ENCODE measurements at places on chromosomes 13 and 19. TPM values are rescaled to one million over a fixed set of nuclear protein-coding genes. Genes with fewer than 3 reads are reported as not detected.

DNA sequence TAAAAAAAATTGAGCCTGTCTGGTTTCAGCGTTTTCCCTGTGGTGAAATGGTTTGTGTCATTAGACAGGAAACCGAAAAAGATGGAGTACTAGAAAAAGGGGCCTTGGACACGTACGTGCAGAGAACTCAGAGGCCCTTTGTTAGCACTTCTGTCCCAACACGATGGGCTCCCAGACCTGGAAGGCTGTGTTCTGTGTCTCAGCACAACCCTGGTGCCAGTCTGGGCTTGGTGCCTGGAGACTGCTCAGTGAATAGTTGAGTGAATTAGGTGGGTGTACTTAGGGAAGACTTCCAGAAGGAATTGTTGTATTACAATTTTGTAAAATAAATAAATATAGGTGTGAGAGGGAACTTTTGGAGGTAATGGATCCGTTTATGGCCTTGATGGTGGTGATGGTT is 8.7 kb downstream of the ZNF71 start:
- peaks cover 58% of the 10 kb centered on the region for H3K36me3 ChIP-seq
- no peaks in the 10 kb centered on the region for H3K4me1 ChIP-seq
- H3K27ac ChIP-seq = no peak overlapping the region

GRCh38 chr13:43924549-43925245 is 45.0 kb downstream of the LACC1 start:
- H3K27me3 ChIP-seq = peaks cover 15% of the 10 kb centered on the region
- no peak overlapping the region for H3K27ac ChIP-seq
- H3K4me1 ChIP-seq = no peaks in the 10 kb centered on the region
- H3K4me3 ChIP-seq = no peak overlapping the region

GRCh38 chr13:107035186-107035585 is 467.2 kb upstream of the ARGLU1 start:
- no peak overlapping the region for H3K27ac ChIP-seq
- no peaks in the 10 kb centered on the region for H3K27me3 ChIP-seq
- H3K36me3 ChIP-seq = no peaks in the 10 kb centered on the region
- DNase-seq = no peak

GRCh38 chr19:47723581-47723940 is 10.3 kb downstream of the EHD2 start:
- peaks cover 3% of the 10 kb centered on the region for H3K27me3 ChIP-seq
- H3K36me3 ChIP-seq = no peaks in the 10 kb centered on the region
- no peak overlapping the region for H3K27ac ChIP-seq
- peaks cover 4% of the 10 kb centered on the region for H3K4me1 ChIP-seq
- DNase-seq = no peak

DNA sequence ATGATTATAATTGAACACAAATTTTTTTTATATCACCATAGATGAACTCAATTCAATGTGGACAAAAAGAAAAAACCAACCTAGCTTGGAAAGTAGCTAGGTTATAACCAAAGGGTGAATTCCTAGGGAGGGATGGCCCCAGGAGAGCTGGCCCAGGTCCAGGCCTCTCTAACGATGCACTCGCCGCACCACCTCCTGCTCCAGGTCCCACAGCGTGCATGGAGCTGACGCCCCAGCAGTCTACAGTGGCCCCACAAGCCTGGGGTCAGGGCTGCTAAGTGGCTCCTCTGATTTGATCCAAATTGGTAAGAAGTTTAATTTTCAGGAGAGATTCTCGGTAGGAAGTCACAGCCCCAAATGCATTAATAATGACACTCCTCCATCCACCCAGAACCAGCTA is 48.8 kb downstream of the TSHZ3 start:
- H3K4me1 ChIP-seq = no peaks in the 10 kb centered on the region
- H3K27ac ChIP-seq = no peak overlapping the region
- peaks cover 4% of the 10 kb centered on the region for H3K27me3 ChIP-seq
- DNase-seq = no peak

GNG7 gene
- total RNA-seq = 1.2 TPM

- peaks cover 12% of the 10 kb centered on the region for H3K4me1 ChIP-seq
- no peak for DNase-seq
- H3K4me3 ChIP-seq = no peak overlapping the region
- H3K36me3 ChIP-seq = peaks cover 19% of the 10 kb centered on the region
- no peak overlapping the region for H3K27ac ChIP-seq
Measured at GRCh38 chr19:3684817-3685410, 15.4 kb downstream of the PIP5K1C start.

- H3K4me1 ChIP-seq = no peaks in the 10 kb centered on the region
- no peak overlapping the region for H3K4me3 ChIP-seq
- no peak overlapping the region for H3K27ac ChIP-seq
- no peaks in the 10 kb centered on the region for H3K36me3 ChIP-seq
Measured at GRCh38 chr13:35485424-35485823, 8.9 kb upstream of the MAB21L1 start.

- no peaks in the 10 kb centered on the region for H3K27me3 ChIP-seq
- no peak for DNase-seq
- H3K4me3 ChIP-seq = no peak within 1 kb of the TSS
- no peaks in the 10 kb centered on the region for H3K4me1 ChIP-seq
Measured at GRCh38 chr19:5913739-5914357, at the start of gene CAPS. CAPS (plus strand) TSS chr19:5914254; CDS start chr19:5914407, 153 bp downstream.

ZNF723 gene
- total RNA-seq = not detected

DNA sequence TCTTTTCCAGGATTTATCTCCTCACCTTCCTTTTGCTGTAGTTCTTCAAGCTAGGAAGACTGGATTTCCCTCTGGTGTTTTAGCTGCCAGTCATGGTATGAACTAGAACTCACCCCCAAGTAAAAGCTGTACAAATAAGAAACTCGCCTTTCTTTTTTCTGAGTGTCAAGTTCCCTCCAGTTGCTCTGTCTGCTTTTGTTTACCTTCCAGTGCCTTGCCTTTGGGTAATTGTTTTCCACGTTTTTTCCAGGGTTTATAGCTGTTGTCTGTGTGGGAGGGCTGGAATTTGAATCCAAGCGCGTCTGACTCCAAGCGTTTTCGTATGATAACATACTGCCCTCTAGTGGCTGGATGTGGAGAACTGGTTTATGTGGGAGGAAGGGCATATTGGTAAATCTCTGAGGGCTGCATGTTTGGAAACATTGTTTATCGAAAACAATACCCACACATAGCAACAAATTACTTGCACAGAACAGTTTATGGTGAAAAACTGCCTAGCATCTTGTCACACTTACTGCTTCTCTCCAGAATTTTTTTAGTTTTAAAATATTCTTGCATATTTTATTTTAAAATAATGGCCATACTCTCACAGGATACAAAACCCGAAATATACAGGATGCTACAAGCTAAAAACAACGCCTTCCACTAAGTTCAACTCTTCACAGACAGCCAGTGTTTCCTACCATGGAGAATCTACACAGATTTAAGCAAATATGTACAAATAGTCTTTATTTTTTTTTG is 19.2 kb downstream of the RCN3 start:
- H3K36me3 ChIP-seq = peaks cover 2% of the 10 kb centered on the region
- DNase-seq = no peak

ZNF98 gene
- total RNA-seq = not detected

DNA sequence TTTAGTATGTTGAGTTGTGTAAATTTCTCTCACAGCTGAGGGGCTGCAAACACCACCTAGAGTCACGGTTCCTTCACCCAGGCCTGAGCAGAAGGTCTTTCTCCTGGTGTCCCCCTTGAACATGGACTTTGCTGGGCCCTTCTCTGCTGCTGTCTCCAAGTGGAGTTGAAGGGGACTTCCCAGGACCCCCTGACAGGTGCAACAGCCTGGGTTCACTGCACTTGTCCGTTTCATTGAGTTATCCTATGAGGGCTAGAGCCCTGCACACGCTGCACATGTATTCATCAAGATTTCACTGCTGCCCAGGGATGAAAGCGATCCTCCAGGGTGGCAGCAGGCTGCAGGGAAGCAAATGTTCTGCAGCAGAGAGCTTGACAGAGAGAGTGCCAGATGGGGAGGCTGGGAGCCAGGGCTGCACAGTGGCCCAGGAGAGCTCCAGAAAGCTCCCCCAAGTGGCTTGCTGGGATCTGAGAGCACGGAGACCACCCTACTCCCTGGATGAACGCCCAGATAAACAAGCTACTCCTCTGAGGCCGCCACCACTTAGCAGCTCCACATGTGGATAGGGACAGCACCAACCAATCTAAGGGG is 10.3 kb downstream of the TMEM272 start:
- no peaks in the 10 kb centered on the region for H3K36me3 ChIP-seq
- no peak overlapping the region for H3K4me3 ChIP-seq
- H3K4me1 ChIP-seq = peaks cover 47% of the 10 kb centered on the region
- peak overlapping the region; percentile 28 for H3K27ac ChIP-seq
- no peak for DNase-seq
- H3K27me3 ChIP-seq = no peaks in the 10 kb centered on the region

ZNF443 gene
- 7.1 TPM for total RNA-seq

- H3K27me3 ChIP-seq = peaks cover 3% of the 10 kb centered on the region
- no peak for DNase-seq
- no peak overlapping the region for H3K4me3 ChIP-seq
Measured at GRCh38 chr19:3580156-3580934, 4.9 kb upstream of the GIPC3 start.

GRCh38 chr13:42883771-42884467 is 102.5 kb downstream of the FAM216B start:
- no peak for DNase-seq
- H3K4me1 ChIP-seq = peaks cover 5% of the 10 kb centered on the region
- peaks cover 6% of the 10 kb centered on the region for H3K27me3 ChIP-seq
- H3K4me3 ChIP-seq = no peak overlapping the region
- peaks cover 27% of the 10 kb centered on the region for H3K36me3 ChIP-seq

GRCh38 chr19:20365146-20365545 is 198.1 kb downstream of the ZNF486 start:
- no peak overlapping the region for H3K27ac ChIP-seq
- no peak overlapping the region for H3K4me3 ChIP-seq
- DNase-seq = no peak
- no peaks in the 10 kb centered on the region for H3K27me3 ChIP-seq
- no peaks in the 10 kb centered on the region for H3K4me1 ChIP-seq
- peaks cover 2% of the 10 kb centered on the region for H3K36me3 ChIP-seq

All from activated naive CD8-positive, alpha-beta T cell treated with anti-CD3 and anti-CD28 coated beads, Interleukin-2, amount 10 ng/mL, durations not matched to agents 7 days and 5 days (primary cell).